ENCODE measurements at places on chromosomes 7 and 10.

GRCh38 chr7:114660126-114660486 lies 245.5 kb downstream of the FOXP2 start:
- no peak for DNase-seq

GRCh38 chr7:101094791-101095375 lies 9.6 kb downstream of the TRIM56 start:
- no peak for DNase-seq

DNA sequence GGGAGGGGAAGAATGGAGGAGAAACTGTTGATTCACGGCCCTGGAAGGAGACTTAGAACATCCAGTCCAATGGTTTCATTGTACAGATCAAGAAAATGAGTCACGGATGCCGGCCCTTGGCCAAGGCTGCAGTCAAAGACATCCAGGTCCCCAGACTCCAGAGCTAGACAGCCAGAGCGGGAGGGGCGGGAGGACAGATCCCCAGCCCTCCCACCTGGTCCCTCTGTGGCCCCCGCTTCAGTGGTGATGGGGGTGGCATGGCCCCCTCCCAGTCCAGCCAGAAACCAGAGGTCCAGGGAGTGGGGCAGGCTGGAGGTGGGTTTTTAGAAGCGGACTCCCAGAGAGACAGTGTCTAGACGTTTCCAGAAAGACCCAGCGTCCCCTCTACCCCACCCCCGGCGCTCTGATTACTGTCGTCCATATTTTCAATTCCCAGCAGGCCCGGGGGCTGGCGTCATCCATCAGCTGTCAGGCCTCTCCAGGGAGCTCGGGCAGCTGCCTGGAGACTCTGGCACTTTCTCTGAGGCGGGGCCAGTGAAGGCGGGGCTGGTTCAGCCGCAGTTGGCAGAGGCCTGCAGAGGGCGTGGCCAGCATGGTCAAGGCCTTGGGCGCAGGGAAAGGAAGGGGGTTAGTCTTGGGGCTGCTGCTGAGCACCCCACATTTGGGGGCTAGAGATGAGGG lies 8.0 kb upstream of the HSPB1 start:
- no peak for DNase-seq

GRCh38 chr7:129951226-129952085 lies 1.3 kb downstream of the UBE2H start:
- no peak for DNase-seq

- no peak for DNase-seq
These were observed 65.0 kb downstream of the ANKRD7 start for GRCh38 chr7:118289476-118289875.

GRCh38 chr10:101066146-101066895 lies 4.5 kb downstream of the KAZALD1 start:
- DNase-seq: peak; percentile 32

- DNase-seq: no peak
These were observed 67.9 kb downstream of the DAGLB start for GRCh38 chr7:6379886-6380285.

GRCh38 chr10:3502673-3503072 lies 282.3 kb downstream of the KLF6 start:
- no peak for DNase-seq

DNA sequence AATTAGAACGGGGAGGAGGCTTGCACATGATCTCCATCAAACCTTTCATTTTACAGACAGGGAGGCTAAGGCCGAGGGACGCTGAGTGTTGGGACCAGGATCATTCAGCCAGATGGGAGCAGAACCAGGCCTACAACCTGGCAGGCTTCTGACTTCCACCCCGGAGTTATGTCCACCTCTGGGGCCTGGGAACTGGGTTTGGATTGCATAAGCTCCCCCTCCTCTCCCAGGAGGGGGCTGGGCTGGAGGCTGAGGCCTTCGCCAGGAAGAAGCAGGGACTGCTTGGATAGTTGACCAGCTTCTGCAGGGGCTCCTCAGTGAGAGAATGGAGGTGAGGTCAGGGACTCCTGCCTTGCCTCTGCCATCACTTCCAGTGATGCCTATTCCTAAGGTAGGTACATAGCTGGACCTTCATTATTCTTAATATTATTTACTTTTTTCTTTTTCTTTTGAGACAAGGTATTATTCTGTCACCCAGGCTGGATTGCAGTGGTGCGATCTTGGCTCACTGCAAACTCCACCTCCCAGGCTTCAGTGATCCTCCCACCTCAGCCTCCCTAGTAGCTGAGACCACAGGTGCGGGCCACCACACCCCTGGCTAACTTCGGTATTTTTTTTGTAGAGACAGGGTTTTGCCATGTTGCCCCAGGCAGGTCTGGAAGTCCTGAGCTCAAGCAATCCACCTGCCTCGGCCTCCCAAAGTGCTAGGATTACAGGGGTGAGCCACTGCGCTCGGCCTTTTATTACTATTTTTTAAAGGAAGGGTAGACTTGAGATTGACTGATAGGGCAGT lies 1.3 kb downstream of the SNX10 start:
- no peak for DNase-seq

DNA sequence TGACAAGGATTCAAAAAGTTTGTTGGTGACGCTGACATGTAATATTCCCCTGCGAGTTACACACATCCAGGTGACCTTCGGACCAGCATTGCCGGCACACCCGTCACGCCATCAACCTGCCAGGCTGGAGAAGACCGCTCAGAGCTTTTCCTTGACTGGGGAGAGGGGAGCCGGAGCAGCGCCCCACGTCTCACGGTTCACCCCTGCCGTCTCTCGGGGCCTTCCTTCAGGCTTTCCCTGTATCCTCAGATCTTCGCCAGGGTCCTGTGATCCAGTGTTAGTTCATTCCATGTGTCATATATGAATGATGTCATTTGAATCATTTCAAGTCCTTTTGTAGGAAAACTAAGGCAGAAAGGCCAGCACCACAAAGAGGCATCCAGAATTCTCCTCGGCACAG lies 127.8 kb downstream of the MGMT start:
- no peak for DNase-seq

DNA sequence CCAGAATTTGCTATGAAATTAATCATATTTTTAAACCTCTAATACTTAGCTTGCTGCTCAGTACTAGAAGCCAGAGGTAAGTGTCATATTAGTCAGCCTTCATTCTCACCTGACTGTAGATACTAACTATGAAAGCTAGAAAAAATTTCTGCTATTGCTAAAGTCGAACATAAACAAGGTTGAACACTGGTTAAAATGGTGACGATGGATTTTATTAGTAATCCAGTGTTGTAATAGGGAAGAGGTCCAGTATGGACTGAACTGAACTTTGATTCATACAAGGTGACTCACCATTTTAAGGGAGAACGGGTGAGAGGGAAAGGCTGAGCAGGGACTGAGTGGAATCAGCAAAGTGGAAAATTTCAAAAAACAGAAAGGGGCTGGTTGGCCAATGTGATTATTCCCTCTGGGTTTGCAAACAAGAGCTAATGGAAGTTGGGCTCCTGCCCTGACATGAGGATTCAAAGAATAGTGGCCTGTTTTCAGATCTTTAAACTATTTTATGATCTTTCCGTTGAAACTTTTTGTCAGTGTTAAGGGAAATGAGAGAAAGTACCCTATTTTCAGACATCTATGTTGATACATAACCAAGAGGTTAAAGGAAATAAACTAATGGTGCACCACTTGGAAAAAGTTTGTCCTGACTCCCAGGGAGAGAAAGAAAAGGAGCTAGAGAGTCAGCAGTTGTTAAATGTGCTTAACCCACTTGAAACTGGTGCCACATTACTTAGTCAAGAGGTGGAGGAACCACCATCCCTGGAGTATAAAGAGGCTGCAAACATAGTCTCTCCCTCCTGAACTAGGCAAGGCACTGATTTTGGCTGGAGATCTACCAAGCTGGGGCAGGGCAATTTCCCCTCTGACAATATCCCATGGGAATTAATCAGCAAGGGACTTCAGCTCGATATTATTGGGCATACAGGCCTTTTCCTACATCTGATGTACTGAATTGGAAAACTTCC lies 15.3 kb upstream of the AKR1C1 start:
- DNase-seq: no peak

DNA sequence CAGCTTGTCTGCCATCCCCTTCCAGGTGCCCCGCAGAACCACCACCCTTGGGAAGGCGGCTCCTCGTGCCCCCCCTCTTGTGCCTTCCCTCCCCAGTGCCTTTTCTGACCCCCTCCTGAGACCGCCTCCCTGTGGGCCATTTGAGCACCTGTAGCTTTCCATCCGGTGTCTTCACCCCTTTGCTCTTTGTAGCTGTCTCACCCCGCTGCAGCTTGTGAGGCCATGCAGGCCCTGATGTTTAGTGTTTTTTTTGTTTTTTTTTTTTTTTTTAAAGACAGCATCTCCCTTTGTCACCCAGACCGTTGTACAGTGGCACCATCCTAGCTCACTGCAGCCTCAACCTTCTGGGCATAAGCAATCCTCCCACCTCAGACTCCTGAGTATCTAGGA lies 52.5 kb downstream of the CUX1 start:
- no peak for DNase-seq

- DNase-seq: no peak
These were observed 10.2 kb downstream of the MYL10 start for GRCh38 chr7:101618916-101619315.

- DNase-seq: no peak
These were observed 563 bp upstream of the COA1 start for GRCh38 chr7:43729924-43730248.

DNA sequence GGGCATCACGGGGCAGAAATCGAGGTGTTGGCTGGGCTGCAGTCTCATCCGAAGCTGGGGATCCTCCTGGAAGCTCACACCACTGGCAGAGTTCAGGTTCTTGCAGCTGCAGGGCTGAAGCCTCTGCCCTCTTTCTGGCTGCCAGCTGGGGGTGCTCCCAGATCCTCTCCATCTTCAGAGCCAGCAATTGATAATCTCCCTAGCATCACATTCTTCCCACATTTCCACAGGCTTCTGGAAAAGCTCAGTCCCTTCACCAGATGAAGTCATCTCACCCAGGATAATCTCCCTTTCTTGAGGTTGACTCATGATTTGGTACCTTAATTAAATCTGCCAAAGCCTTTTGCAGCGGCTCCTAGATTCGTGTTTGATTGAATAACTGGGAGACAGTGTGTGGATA lies 55.2 kb downstream of the NRP1 start:
- DNase-seq: no peak

DNA sequence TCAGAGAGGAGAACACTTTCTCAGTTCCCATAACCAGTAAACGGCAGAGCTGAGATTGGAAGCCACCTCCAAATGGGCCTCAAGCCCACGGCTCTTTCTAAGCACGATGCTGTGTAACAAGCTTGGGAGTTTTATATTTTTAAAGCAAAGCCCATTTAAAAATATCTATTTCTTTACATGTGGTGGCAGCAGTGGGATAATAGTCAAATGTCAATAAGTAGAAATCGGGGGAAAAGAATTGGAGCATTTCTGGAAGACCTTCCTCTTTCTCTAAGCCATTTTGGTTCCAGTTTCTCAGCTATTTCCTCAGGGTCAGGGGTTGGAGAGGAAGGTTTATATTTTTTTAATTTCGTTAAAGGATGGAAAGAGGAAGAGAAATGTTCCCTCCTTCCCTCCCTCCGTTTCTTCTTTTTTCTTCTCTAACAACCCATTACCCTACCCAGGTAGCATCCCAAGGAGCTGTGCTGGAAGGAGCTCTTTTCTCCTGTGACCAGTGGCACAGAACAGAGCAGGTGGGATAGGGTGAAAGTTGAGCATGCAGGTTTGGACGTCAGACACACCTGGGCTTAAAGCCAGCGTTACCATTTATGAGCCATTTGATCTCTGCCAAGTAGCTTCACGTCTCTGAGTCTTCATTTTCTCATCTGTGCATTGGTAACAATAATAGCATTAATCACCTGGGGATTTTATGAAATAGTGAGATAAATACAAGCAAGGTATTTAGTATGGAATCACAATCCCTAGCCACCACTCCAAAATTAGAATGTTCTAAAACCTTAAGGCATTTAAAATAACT lies 515.7 kb downstream of the RPS24 start:
- no peak for DNase-seq

DNA sequence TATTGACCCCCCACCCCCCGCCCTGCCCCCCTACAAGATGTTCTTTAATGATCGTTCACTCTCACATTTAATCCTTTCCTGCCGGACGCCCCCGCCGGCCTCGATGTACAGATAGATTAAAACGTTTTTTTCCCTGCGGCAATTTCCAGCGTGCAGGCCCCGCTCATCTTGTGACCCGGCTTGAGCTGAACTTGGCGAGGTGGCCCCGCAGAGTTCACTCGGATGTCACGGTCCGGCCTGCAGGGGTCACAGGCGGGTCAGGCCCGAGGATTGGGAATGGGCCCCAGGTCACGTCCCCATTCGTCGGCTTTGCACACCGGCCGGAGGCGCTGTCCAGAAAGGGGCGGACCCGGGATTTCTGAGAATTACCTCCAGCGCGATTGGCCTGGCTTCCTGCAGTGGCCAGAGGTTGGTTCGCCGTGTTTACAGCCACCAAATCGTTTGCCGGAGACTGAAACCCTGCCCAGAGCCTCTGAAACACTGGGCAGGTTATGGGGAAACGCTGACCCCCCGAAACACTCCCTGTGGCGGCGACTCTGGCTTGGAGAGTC lies 1.9 kb upstream of the CYP26A1 start:
- DNase-seq: no peak

GRCh38 chr10:98438715-98439114 lies 8.0 kb downstream of the HPS1 start:
- DNase-seq: no peak

DNA sequence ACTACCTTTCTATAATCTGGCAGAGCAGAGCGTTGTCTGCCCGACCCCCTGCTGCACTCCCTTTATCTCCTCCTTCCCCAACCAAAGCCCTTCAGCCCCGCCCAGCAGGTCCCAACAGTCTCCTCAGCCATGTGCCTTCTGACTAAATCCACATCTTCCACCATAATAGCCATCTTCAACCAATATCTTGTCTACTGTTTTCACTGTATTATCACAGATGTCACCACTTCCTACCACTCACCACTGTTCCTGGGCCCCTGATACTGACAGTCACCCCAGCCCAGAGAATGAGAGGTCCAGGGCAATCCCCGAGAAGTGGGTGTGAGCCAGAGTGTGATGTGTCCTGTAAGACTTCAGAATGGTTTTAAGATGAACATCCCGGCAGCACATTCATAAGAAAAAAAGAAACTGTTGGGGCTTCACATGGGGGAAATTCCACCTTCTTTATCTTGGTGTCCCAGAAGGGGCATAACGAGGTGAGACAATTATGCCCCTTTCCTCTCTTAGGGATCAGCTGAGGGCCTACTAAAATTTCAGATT lies 25.3 kb downstream of the CCDC6 start:
- DNase-seq: peak; percentile 18

GRCh38 chr7:7173956-7174632 lies 8.2 kb upstream of the C1GALT1 start:
- DNase-seq: no peak

DNA sequence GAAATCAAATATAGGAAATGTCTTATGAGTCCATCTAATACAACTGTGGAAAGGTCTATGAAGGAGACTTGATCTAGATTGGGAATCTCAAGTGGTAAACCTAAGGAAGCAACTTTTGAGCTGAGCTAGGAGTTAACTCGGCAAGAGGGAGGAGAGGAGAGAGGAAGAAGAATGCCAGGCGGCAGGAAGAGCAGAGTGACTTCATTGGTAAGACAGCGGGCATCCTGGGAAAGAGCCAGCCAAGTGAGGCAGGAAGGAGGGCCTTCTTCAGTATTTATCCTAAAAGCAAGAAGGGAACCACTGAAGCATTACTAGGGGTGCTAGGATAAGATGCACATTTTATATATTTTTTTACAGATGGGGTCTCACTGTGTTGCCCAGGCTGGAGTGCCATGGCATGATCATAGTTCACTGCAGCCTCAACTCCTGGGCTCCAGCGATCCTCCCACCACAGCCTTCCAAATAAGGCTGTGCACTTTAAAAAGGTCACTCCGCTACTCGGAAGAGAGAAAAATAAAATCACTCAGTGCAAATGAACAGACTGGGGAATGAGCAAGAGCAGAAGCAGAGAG lies 2.0 kb downstream of the BCL7B start:
- no peak for DNase-seq
